Esophagus squamous epithelium (tissue), 5 donors: ENCODE measurements at places on chromosomes 11 and 22.

GRCh38 chr22:41768430-41768829 is 32.0 kb upstream of the CCDC134 start:
- no peak for DNase-seq

GRCh38 chr22:50306753-50307749 is at the start of gene PLXNB2:
Gene PLXNB2 (minus strand): TSS chr22:50307646. CDS start chr22:50290584, 17,062 bp downstream.
- no peak for DNase-seq

DNA sequence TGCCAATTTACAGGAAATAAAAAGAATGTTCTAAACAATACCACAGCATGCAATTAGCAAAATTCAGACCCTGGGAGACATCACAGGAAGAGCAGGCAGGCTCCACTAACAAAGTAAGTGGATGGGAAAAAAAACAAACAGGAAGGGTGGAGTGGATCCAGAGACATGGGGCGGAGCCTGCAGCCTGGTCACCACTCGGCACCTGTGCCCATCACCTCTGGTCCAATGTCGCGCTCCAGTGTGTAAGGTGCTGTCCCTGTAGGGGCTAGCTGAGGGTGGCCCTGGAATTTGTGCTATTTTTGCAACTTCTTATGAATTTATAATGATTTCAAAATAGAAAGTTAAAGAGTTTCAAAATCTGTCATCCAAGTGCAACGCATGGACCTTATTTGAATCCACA is 11.0 kb upstream of the MOB2 start:
- no peak for DNase-seq

GRCh38 chr22:22141031-22141430 is 103.6 kb upstream of the VPREB1 start:
- DNase-seq, result no peak

- no peak for DNase-seq
Observed at GRCh38 chr11:6321961-6322362, 1.7 kb upstream of the CAVIN3 start.

DNA sequence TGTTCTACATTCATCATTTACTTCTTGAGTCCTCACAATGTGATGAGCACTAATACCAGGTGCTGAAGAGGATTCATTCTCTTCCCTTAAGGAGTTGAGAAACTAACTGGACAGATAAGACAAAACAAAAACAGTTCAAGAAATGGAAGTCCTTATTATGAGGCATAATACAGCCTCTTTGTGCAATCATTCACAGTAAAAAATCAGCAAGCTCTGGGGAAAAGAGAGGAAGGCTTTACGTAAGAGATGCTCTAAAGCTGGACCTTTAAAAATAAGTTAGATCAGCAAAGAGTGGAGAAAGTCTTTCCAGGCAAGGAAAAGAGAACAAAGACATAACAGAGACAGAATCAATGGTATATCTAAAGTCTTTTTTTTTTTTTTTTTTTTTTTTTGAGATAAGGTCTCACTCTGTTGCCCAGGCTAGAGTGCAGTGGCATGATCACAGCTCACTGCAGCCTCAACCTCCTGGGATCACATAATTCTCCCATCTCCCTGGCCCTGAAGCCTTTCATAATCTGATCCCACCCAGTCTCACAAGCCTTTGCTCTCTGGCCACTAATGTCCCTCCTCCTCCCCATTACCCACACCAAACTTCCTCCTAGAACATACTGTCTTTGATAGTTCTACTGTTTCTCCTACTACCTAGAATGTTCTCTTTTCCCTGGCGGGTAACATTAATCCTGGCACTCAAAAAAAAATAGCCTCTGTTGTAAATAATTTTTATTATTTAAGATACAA is 40.9 kb downstream of the MRTFA start:
- DNase-seq, result no peak

DNA sequence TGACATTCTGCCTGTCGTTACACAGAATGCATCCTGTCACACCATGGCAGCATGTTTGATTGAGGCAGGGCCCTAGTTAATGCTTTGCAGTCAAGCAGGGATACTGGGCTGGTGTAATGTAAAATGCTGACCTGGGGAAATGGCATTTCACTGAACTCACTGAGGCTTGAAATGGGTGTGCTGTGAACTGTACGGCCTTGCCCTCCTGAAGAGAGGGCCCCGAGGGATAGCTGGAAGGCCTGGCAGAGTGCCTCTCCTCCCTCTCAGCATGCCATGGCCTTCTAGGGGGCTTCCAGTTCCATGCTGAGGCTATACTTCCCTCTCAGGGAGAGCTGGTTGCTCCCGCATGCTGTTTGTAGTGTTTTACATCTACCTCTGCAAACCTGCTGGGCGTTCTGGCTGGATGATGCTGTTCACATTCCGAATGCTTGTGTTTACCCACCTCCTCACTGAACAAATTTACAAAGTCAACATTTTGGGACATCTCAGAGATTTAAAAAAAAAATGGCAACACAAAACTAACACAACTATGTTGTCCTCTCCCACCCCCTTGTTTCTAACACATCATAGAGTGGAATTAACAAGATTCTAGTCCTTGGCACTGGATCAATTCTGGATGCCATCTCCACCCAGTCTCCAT is 416.7 kb upstream of the CADM1 start:
- no peak for DNase-seq

DNA sequence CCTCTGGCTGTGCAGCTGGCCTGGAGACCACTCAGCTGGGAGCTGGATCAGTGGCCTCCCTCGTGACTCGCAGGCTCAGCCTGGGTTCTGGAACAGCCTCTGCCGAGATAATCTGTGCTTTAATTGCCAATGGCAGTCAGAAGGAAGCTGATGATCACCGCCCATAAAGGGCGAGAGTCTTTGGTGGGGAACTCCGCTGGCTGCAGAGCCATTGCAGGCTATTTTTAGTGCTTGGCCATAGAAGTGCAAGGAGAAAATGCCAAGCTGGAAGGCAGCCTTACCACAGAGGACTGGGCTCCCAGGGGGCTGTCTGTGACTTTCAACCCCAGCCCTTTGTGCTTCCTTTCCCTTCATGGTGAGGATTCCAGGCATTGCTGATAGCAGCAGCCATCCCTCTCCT is 62.2 kb upstream of the TENM4 start:
- DNase-seq, result no peak

GRCh38 chr11:130804306-130805076 is 111.8 kb downstream of the SNX19 start:
- DNase-seq, result no peak

GRCh38 chr11:125586623-125587022 is 6.0 kb upstream of the STT3A start:
- no peak for DNase-seq

- DNase-seq, result no peak
Observed at GRCh38 chr22:35783943-35784614, 66.4 kb downstream of the APOL5 start.

DNA sequence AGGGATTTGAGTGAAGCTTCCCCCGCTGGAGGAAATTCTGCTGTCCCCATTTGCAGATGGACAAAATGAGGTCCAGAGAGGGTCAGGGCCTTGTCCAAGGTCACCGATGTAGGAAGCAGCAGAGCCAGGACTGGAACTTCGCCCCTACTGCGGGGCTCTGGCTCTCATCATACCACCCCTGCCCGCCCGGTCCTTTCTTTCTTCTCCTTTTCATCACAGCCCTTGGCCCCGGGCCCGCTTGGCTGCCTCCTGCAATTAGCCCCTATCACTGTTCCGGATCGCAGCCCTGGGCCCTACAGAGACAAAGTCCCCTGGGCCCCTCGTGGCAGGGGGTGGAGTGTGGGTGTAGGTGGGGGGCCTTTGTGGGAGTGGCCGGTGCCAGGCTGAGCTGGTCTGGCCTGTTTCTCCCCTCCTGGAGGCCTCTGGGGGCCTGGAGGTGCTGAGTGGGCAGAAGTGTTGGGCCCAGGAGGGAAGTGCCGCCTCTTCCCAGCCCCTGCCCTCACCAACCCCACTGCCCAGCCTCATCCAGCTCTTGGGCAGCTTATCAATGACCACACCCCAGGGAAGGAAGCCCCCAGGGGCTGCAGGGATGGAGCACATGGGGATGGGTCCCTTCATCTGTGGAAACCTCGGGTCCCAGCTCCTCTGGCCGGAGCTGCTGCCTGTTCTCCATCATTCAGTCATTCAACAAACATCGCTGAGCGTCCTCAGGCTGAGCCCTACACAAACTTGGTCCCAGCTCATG is 3.4 kb downstream of the EMID1 start:
- DNase-seq, result no peak

- no peak for DNase-seq
Observed at GRCh38 chr11:132874638-132875037, 657.7 kb downstream of the OPCML start.

GRCh38 chr11:111350811-111351210 is 28.3 kb downstream of the POU2AF1 start:
- DNase-seq, result no peak

DNA sequence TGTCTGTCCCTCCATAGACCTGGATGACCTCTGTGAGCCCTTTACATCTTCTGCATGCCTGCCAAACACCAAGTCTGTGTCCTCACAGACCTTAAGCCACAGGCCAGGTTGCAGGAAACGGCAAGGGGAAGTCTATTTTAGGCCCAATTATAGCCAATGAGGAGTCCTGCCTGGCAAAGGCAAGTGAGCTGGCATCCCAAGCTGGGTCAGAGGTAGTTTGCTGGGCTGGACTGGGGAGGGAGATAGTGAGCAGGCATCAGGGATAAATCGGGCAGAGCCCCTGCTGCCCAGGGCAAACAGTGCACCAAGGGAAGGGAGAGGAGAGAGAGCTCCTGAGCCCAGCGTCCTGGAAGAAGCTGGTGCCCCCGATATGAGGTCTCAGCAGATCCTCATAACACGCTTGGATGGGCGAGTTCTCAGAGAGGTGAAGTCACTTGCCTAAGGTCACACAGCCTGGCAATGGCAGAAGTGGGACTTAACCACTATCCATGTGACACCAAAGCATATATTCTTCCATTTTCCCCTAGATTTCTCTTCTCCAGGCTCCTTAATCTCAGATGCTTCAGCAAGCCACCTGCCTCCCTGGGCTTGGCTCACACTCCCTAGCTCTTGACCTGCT is 3.7 kb upstream of the RELT start:
- DNase-seq, result no peak

- no peak for DNase-seq
Observed at GRCh38 chr22:50035976-50036724, 21.9 kb downstream of the TTLL8 start.
